ENCODE measurements at places on chromosomes 7 and 10.

GRCh38 chr7:116443646-116444045 is 55.9 kb upstream of the CAV2 start:
- no peak for DNase-seq

GRCh38 chr10:58653139-58653538 is 140.5 kb downstream of the BICC1 start:
- DNase-seq = no peak

DNA sequence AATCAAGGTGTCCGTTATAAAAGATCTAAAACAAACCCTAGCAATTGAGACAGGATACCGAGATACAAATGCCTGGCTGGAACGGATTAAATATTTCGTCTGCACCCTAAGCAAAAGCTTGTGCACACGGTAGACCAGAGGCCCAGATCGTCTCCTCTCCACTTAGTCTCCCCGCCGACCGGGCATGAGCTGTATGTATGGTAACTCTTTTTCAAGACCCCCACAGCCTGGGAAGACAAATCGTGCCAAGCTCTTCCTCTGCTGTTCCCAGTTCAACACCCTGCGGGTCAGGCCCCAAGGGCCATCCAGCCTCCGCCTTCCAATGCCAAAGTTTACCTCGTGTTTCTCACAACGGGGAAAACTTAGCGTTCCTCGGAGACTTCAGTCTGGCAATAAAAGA is 285.7 kb upstream of the GALNT17 start:
- no peak for DNase-seq

DNA sequence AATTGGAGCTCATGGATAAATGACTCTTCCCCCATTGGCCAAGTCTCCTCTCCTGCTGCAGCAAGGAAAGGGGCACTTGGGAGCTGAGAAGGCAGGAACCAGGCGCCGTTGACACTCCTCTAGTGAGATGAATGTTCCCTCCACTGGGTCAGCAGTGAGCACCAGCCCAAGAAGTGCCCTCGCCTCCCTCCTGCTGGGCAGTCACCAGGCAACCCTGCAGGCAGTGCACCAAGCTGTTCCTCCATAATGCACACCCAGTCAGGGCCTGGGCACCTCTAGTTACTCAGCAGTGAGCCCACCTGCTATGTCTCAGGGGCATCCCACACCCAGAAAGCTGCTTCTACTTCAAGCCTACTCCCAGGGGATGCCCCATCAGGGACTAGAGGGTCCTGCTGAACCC is 84.3 kb downstream of the KCNMA1 start:
- DNase-seq = no peak

DNA sequence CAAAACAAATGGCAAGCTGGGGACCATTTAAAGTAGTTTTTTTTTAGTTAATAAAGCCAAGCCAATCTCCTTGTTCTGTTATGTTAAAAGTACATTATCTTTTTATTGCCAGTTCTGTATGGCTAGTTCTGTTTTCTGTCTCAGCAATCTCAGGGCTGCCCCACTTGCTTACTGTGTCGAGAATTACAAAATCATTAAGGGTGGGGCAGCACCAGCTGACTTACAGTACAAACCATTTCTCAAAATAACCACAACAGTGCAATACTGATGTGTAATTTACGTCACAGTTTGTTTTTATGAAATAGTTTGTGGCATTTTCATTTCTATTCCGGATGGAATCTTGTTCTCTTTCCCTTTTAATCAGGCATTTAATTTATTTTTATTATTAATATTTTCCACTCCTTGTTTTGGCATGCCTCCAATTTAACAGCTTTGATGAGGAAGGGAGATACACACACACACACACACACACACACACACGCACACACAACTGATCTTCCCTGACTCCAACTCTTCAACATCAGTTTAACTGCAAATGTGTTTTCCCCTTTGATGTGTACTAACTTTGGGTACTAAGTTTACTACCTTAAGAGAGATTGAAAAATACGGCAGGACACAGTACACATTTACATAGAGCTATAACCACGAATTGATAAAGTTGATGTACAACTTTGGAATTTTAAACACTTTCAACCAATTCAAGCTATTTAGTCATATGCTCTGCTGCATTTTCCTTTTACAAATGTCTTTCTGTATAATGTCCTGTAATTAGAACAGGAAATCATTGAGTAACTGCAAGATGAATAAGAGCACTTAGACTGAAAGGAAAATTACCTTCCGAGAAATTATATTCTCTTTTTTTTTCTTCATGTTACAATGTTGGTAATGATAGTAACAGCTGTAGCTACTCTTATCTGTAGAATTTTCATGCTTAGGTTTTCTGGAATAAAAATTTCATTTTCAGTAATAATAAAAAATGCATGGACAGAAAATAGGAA is 91.5 kb downstream of the ARID5B start:
- peak; percentile 44 for DNase-seq

- no peak for DNase-seq
These were observed 85.8 kb downstream of the CTNNA3 start for GRCh38 chr10:67609996-67610793.

DNA sequence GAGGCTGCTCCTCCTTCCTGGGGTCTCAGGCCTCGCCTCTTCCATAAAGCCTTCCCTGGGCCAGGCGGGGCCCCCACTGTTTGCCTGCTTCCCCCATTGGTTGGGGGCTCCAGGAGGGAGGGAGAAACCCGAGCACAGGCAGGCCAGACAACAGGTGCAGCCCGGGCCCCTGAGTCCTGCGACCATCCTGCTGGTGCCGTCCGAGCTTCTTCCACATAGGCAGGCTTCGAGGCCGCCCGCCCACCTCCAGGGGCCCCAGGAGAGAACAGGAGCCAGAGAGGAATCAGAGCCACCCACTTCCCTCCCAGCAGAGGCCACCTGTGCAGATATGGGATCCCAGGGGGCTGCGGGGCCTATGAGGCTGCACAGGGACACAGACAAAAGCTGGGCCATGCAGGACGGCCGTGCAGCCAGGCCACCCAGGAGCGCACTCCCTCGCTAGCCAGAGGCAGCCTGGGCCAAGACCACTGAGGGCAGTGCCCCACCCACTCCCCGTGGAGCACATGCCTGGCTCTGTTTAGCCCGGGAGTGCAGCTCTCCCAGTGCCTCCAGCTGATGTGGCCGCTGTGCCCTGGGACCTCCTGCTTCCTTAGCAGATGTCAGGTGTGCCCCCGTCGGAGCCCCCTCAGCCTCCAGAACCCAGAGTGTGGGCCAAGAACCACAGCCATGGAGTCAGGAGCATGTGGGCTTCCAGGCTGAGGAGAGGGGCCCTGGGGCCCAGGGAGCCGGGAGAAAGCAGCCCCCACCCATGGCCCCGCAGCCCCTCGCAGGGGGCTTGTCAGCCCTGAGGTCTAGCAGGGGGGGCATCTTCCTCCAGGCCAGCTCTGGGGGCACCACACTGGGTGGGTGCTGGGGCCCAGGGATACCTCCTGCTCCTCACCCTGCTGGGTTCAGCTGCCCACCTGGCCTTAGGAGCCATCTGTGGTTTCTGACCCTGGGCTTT is 59.9 kb upstream of the INPP5A start:
- no peak for DNase-seq

- no peak for DNase-seq
These were observed 3.6 kb downstream of the NPM3 start for GRCh38 chr10:101779544-101780186.

DNA sequence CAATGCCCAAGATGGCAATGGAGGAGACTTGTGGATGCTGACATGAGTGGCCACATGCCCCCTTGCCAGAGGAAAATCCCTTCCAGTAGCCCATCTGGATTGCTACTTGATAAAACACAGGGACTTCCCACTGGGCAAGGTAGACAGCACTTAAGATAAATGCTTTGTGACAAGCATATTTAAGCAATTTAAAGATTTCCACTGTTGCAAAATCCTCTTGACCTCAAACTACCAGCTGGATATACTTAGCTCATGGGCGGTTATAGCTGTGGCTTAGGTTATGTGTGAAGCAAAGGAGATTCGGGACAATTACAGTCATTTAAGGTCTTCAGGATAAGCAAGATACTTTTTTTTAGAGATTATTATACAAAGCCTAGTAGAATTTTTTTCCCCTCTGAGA is 238.1 kb downstream of the BMPER start:
- DNase-seq = no peak

DNA sequence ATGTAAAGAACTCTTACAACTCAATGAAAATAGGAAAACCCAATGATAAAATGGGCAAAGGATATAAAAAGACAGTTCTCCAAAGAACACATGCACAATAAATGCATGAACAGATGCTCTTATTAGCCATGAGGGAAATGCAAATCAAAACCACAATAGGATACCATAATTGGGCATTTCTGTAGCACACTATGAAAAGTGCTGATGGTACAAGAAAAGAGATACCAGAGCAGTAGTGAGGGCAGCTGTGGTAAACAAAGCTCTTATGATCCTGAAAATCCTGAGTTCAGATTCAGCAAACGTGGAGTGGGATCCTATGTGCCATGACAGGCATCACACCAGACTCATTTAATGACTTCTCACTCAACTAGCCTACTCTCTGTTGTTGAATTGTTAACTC is 96.7 kb upstream of the SLC25A13 start:
- no peak for DNase-seq

GRCh38 chr7:17492437-17492836 is 194.0 kb downstream of the AHR start:
- no peak for DNase-seq

- DNase-seq = no peak
These were observed 719.5 kb downstream of the LRMDA start for GRCh38 chr10:76150876-76151288.

DNA sequence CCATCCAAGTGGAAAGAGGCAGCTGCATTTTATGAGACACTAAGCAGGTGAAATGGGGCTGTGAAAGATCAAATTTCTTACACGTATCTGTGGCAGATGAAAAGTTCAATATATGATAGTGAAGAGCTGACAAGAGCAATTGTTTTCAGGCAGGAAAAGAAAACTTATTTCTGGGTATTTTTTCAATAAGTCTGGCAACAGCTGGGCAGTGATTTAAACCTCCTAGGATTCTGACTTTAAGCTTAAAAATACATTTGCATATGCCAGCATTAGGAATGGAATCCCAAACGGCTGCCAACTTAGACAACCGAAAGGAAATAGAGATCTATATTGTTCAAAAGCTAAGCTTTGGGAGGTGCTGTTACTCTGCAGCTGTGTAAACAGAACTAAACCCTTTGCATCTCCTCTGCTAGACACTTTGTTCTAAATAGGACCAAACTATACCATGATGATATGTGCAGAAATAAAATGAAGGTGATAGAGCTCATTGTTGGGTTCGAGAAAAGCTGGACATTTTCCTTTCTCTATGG is 26.1 kb downstream of the DYNC1I1 start:
- DNase-seq = no peak

DNA sequence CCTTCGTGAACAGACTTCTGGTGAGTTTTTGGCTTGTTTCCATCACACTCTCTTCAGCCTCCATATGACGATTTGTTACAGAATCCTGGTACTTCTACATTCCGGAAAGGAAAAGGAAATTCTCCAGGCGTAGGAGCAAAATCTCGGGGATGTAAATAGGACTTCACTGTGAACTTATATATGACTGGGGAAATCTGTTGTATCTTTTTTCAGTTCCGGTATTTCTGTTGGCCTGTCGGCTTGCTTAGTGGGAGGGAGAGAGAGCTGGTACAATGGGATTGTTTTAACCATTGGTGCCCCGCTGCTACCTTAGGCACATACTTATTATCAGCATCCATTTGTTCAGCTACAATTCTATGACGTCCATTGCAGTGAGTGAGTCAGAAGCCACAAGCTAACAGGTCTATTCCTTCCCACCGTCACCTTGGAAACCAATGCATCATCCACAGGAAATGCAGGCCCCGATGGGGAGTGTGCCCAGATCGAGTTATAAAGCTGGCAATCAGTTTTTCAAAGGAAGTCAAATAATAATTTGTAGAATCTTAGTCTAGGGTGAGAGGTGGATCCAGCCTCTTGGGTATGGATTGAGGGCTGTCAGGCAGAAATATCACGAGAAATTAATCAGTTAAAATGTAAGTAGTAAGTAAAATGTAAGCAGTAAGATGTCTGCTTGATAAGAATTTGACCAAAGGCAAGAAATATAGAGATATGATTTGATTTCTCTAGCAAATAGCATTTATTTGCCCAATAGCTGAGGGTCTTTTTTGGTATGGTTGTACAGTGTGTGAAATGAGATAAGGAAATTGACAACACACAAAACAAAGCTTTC is 92.0 kb upstream of the MKLN1 start:
- peak; percentile 38 for DNase-seq

DNA sequence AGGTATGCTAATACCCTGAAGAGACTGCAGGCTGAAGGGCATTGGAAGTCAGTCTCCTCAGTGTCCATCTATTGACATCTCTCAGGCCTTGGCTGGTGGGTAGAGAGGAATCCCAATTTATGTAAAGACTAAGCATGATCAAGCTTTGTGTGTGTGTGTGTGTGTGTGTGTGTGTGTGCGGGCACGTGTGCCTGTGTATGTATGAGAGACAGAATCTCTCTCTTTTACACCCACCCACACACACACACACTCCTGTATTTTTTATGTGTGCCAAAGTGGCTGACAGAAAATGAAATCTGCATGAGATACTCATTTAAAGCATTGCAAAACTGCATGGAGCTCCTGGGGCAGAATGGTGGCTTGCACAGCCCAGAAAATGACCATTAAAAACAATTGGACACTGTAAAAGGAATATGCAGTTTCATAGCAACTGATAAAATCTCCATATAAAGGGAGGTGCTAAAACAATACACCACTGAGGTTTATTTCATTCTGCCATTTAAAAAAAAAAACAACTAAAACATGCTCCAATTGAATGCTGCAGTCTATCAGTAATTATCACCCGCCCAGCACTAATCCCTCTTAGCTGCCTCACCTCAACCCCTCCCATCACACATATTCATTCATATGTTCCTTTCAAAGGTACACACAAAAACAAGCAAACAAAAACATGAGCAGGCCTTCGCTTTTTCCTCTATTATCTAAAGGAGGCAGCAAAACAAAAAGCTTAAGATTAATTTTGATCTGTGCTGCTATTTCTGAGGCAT is 385.0 kb downstream of the KCNMA1 start:
- DNase-seq = no peak

- DNase-seq = no peak
These were observed 40.6 kb downstream of the GSDME start for GRCh38 chr7:24716480-24717246.

- DNase-seq = no peak
These were observed 185.6 kb downstream of the LRRC4 start for GRCh38 chr7:127845522-127846214.

Data from keratinocyte (primary cell).